ENCODE measurements at places on chromosomes 12 and 14.

GRCh38 chr12:108338915-108339657 lies at the start of gene CMKLR1:
CMKLR1 (minus strand) TSS chr12:108339311; CDS start chr12:108293591, 45,720 bp downstream.
- no peak for DNase-seq

GRCh38 chr14:51442513-51443175 lies 202.6 kb downstream of the TMX1 start:
- no peak for DNase-seq

- no peak for DNase-seq
These were observed 31.2 kb upstream of the TSPAN9 start for GRCh38 chr12:3045989-3046388.

DNA sequence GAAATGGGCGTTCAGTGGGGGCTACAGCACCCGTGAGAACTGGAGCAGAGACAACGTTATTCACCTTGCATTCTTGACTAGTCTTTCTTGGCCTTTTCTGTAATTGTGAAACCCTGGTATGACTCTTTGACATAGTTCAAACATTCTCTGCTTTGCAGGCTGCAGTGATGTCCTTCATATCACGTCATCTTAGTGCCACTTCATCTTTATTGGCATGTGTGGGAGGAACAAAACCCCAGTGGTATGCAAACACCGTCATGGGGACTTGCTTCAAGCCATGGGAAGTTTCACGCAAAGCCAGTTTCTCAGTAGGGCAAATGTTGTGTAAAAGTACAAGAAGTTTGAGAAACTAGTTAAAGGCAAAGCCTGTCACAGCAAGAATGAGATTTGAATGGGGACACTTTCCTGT lies 20.2 kb upstream of the DUSP16 start:
- DNase-seq: no peak

DNA sequence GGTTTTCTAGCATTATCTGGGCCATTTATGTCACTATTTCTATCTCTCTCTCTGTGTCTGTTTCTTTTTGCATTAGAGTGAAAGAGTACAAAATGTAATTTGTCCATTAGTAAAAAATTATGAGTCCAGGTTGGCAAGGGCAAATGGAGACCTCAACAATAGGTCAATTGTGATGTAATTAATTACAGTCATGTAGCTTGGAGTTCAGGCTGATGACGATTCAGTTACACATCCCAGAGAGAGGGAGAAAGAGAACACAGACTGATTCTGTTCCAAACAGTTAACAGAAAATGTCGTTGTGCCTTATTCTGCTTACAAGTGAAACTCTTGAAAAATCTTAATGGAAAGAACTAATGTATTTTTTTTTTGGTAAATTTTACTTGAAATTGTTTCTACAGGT lies 83.3 kb downstream of the ATXN7L3B start:
- no peak for DNase-seq

- no peak for DNase-seq
These were observed 4.0 kb downstream of the CD69 start for GRCh38 chr12:9756706-9757105.

DNA sequence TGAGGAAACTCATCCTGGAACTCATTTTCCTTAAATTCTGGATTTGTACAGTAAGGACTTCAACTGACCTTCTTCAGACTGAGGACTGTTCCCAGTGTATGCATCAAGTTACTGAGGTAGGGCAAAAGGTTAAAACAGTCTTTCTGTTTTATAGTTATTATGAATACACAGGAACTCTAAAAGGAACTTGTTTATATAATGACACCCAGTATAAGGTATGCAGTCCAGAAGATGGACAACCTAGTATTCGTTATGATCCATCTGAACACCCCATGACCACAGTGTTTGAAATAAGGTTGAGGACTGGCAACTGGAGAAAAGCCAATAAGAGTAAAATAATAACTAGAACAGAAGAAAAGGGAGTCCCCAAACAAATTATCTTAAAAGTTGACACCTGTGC lies 779.9 kb upstream of the TMEM132C start:
- no peak for DNase-seq

GRCh38 chr12:48925304-48926011 lies at the start of gene FKBP11:
FKBP11 (minus strand) TSS chr12:48925492; CDS start chr12:48925428, 64 bp downstream.
- DNase-seq: no peak

DNA sequence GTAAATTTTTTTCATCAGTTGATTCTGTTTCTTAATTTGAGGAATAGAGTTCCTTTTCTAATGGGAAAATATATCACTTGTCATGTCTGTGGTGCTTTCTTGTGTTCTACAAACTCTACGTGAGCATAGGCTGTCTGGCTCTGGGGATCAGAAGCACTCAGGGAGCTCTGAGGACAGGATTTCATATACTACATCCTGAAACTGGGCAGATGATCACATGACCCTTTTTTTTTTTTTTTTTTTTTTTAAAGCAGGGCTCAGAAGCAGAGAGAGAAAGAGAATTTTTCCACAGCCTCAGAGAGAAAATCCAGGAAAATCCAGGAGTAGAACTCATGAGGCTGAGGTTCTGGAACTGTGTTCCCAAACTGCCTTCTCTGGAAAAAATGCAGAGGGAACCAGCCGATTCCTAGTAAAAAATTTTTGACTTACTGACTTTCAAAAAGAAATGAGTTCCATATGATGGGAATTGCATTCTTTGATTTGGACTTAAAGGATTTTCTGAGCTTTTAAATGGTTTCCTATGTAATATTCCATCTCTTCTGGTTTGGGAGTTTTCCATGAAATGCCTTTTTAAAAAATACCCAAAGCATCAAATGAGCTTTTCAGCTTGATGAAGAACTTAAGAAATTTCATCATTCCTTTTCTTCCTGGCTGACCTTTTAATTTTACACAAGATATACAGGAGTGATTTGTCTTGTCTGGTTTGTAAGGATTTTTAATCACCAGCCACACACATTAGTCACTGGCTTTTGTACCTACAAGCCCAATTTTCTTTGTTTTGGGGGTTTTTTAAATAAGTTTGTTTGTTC lies 183.1 kb upstream of the HIF1A start:
- no peak for DNase-seq

DNA sequence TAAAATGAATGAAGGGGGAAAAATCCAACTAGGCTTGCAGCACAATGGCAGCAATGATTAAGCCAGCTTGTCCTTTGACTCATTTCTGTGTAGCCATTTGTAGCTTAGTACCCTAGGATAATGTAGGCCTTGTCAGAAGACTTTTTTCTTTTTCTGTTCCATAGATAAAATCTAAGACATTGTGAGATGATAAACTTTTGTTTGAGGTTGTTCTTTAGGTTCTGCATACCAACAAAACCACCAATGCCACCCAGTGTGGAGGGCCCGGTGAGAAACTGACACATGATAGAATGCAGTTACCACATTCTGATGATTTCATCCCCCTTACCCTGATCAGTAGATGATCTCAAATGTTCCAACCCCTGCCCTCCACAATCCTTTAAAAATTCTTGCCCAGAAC lies 6.6 kb upstream of the KLRD1 start:
- no peak for DNase-seq

Measured in DMS79 treated with DMSO at 0.1 percent for 48 hours (cell line).